Peyer's patch (tissue), 4 donors: ENCODE measurements at places on chromosomes 12 and 14. TPM values are rescaled to one million over a fixed set of nuclear protein-coding genes. Genes with fewer than 3 reads are reported as not detected.

GRCh38 chr14:99609245-99610170, 5.5 kb upstream of the CCDC85C start:
- H3K27ac ChIP-seq: no peak overlapping the region
- H3K4me1 ChIP-seq: peaks cover 5% of the 10 kb centered on the region
- H3K36me3 ChIP-seq: no peaks in the 10 kb centered on the region

MSRB3 gene
- 7.5 TPM for total RNA-seq

TSPAN11 gene
- 0.18 TPM for total RNA-seq

ZNF384 gene
- 82.8 TPM for total RNA-seq

- H3K27ac ChIP-seq: no peak overlapping the region
- no peak for DNase-seq
- no peaks in the 10 kb centered on the region for H3K36me3 ChIP-seq
- no peaks in the 10 kb centered on the region for H3K4me1 ChIP-seq
- no peak overlapping the region for H3K4me3 ChIP-seq
- H3K27me3 ChIP-seq: no peaks in the 10 kb centered on the region
Measured at GRCh38 chr12:83404521-83404920, 717.8 kb downstream of the TMTC2 start.

- DNase-seq: no peak
- no peaks in the 10 kb centered on the region for H3K36me3 ChIP-seq
- H3K4me1 ChIP-seq: no peaks in the 10 kb centered on the region
- H3K27ac ChIP-seq: no peak overlapping the region
- no peaks in the 10 kb centered on the region for H3K27me3 ChIP-seq
- no peak overlapping the region for H3K4me3 ChIP-seq
Measured at GRCh38 chr12:1778911-1779310, 41.5 kb upstream of the LRTM2 start.

DNA sequence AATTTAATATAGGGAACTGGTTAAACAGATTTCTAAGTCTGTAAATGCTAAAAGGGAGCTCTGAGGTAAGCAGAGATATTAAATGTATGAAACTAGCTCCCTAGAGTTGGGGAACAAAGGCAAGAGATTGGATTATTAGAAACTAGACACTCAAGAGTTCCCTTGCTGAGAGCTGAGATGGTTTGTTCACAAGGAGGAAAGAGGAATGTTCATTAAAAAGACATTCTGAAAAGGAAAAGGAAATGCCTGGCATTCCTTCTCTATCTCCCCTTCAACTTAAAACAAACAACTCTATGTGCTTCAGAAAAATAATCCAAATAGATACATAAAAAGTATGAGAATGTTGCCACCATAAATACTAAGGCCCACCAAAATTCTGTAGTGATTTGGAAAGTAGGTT, 73.7 kb downstream of the GALNT4 start:
- no peak for DNase-seq
- H3K27ac ChIP-seq: no peak overlapping the region
- no peaks in the 10 kb centered on the region for H3K27me3 ChIP-seq
- H3K36me3 ChIP-seq: no peaks in the 10 kb centered on the region

LRRC10 gene
- not detected for total RNA-seq

MFAP5 gene
- total RNA-seq: 28.9 TPM

- H3K27ac ChIP-seq: no peak overlapping the region
- no peak overlapping the region for H3K4me3 ChIP-seq
- no peaks in the 10 kb centered on the region for H3K4me1 ChIP-seq
- DNase-seq: no peak
- H3K36me3 ChIP-seq: no peaks in the 10 kb centered on the region
Measured at GRCh38 chr12:82880442-82880901, 193.8 kb downstream of the TMTC2 start.
